ENCODE measurements at places on chromosomes 12 and 14.

DNA sequence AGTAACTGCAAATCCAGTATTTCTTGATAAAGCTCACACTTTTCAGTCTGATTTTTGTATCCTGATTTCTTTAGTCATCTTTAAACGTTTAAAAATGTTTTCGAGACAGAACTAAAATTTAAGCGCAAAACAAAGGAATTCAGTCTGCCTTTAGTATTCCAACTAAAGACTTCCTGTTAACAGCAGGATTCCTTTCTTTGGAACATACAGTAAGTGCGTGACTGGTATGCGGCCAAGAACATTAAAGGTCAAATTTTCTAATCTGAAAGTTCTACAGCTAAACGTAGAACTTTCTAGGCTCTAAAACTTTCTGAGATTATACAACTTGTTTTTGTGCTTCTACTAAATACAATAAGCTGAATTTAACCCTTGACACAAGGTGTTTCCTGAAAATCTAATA, 9.9 kb downstream of the SAV1 start:
- peak; percentile 42 for DNase-seq

DNA sequence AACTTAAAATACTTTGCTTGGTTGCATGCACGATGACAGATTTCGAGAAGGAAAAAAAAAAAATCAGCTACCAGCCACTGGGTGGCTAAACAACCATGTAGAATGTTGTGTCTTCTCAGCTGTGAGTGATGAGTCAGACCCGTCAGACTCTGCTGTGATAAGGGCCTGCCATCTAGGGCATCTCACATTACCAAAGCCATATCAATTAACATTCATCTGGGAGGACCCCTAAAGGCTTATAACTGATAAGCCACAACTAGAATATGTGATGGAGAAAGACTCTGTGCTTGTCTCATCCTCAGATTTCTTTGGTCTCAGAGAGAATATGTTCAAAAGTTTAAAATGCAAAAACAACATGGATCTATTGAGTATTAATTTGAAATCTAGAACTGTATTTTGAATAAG, 111.5 kb downstream of the PAX9 start:
- peak; percentile 19 for DNase-seq

DNA sequence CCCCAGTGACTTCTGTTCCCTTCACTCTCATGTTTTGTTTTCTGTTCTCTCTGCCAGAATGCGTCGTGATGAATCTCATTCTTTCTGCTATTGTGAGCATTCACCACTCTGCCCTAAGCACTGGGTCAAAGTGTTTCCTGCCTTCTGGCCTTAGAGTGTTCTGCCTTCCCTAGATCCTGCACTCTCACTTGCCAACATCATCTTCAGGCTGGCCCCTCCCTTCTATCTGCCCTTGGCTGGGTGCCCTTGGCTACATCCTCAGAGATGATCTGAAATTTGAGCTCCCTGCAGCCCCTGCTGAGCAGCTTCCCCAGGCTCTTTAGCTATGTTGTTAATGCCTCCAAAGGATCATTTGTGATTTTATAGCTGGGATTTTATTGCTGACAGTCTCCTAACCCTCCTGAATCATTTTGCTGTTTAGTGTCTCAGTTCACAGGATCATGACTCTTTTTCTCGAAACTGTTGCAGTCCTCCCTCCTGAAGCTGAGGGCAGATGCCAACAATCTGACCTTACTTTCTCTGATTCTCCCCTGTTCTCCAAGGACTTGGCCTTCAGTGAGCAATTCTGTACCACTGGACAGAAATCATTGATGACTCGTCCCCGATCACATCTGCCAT, 4.5 kb downstream of the DHRS2 start:
- peak; percentile 81 for DNase-seq

- DNase-seq = no peak
These were observed 66.5 kb downstream of the SLC25A47 start for GRCh38 chr14:100389497-100390104.

DNA sequence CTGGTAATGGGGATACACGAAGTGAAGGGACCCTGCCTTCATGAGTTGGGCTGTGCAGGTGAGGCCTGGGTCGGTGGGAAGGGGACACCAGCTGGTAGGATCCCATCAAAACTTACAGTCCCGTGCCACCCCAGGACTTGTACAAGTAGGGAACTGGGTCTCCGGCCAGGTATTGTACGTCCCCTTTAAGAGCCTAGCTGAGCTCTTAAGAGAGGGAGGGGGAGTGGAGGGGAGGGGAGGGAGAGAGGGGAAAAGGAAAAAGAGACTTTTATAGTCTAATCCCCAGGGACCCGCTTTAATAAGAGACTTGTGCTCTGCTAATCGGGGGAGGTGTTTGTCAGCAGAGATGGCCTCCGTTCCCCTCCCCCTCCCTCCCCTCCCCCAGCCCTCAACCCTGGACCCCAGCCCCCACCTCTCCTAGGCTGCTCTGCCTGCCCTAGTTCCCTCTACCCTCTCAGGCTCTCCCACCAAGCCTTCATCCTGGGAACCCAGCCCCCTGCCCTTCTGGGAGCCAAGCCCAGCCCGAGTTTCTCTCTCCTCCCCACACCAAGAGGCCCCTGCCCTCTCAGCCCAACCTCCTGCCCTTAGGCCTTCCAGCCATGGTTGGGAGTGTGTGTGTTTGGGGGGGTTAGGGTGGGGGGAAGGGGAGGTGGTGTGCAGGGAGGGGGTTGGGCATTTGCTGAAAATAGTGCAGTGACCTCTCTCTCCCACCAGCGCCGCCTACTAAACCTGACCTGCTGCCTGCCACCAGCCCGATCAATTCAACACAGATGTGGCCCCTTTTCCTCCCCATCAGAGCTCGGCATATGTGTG, 2.6 kb downstream of the GDF11 start:
- peak; percentile 61 for DNase-seq

- DNase-seq = no peak
These were observed 531.4 kb downstream of the FUT8 start for GRCh38 chr14:65943916-65944410.

GRCh38 chr14:103638594-103638993, 9.6 kb downstream of the KLC1 start:
- DNase-seq = no peak

DNA sequence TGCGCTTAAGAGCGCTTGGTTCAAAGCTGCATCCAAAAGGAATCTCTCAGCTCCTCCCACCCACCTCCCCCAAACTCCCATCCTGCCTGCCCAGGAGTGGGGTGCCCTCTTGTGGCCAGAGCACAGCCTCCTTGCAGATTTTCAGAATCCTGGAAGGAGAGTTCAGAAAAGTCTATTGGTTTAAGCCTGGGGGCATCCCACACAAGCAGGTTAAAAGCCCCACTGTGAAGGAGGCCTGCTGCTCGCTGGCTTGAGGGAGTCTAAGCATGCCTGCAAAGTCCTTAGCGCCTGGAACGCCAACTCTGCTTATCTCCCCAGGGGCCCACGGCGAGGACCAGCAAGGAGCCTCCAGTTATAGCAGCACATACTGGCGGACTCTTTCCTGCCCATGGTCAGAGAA, 297.1 kb downstream of the KSR2 start:
- peak; percentile 67 for DNase-seq

- DNase-seq = no peak
These were observed 349 bp downstream of the CDC42BPB start for GRCh38 chr14:103057028-103057371.

DNA sequence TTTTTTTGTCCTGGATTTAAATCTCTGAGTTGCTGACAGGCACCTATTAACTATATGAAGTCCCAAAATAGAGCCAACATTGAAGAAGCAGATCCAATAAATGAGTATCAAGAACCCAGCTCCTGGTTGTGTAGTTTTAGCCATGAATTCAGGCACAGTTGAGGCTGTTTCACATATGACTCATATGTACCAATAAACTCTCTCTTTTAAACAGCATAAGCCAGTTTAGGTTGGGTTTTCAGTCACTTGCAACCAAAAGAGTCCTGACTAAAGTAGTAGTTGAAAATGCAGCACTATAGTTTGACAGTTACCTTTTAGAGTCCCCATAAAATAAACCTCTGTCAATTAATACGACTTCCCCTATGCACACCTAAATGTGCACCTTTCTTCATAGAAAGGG, 389.9 kb downstream of the RPS29 start:
- DNase-seq = no peak

DNA sequence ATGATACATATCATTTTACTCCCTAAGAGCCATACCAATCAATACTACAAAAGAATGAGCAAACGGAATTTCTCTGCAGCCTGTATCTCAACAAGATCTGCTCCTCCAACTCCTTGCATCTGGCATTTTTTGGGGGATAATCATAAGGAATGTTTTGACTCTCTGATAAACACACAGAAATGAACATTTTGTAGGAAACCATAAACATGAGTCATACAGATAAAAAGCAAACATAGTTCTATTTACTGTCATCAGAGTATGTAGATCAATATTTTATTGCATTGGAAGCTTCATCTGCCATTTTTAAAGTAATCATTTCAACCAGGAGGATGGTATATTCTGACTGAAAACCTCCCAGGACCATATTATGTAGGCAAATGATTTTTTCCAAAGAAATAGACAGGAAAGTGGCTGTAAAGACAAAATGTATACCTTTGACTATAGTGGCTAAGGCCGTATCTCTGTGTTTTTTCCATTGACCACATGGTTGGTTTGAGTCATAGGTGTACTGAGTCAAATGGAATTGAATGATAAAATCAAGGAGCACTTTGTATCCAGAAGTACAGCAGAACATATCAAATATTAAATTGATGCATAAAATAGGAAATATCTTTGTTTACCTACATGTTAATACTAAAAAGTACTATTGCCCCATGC, 32.4 kb upstream of the CD69 start:
- peak; percentile 52 for DNase-seq

- DNase-seq = no peak
These were observed 17.1 kb downstream of the SLC11A2 start for GRCh38 chr12:51009056-51009440.

DNA sequence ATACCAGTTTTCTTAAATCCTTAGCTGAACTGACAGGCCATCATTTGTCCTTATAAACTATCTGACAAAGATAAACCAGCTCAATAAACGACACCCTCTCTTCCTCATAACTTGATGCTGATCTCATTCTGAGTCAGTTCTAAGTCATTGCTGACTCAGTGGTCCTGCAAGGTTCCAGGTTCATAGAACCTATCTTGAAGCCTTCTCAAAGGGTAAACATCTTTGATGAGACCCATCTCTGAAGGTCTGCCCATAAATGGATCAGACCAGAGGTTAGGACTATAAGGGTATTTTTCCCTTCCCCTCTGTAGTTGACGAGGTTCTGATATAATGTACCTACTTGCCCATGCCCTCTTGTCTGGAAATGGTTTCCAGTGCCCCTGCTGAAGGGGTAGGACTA, 11.9 kb downstream of the NAA25 start:
- peak; percentile 62 for DNase-seq

- no peak for DNase-seq
These were observed 303.6 kb upstream of the GARIN6 start for GRCh38 chr12:99343960-99344359.

- peak; percentile 3 for DNase-seq
These were observed 32.7 kb downstream of the MED6 start for GRCh38 chr14:70567791-70568190.

GRCh38 chr14:49033131-49033530, 553.0 kb downstream of the RPS29 start:
- DNase-seq = no peak

DNA sequence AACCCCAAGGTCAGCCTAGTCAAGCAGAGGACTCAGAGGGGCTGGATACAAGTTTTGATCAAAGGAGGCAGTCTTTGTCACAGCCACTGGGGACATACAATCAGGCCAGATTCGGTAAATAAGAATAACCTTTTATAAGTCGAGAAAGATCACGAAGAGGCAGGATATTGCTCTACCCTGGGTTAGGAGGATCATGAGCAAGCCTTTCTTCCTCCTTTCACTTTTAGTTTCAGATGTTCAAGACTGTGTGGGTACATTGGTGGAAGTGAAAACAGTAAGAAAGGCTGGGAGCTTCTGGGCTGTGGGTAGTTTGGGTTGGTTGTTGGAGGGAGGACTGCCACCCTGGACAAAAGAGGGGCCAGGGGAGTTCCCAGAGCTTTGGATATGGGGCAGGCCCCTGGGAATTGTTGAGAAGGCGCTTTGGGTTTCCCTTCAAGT, 127.7 kb downstream of the SNAPC1 start:
- no peak for DNase-seq

GRCh38 chr14:29749327-29749726, 178.3 kb downstream of the PRKD1 start:
- DNase-seq = peak; percentile 48

DNA sequence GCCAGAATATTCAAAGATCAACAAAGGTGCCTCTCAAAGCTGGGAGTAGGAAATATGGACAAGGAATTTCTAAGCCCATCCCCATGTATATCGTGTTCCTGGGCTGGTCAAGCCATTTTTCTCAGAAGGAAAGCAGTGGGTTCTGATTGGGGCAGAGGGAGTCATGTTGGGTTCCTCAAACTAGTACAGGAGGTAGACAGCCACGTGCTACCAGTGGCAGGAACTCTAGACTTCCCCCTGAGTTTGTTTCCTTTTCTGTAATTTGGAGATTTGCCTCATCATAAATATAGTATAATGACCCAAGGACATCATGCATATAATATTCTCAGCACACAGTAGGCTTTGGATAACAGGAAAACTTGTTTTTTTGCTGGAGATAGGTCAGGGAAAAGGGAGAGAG, 16.4 kb upstream of the PLEKHH1 start:
- DNase-seq = no peak

- DNase-seq = no peak
These were observed 210.8 kb upstream of the BTG1 start for GRCh38 chr12:92356425-92356824.

- DNase-seq = no peak
These were observed 606 bp downstream of the CINP start for GRCh38 chr14:102362084-102362483.

DNA sequence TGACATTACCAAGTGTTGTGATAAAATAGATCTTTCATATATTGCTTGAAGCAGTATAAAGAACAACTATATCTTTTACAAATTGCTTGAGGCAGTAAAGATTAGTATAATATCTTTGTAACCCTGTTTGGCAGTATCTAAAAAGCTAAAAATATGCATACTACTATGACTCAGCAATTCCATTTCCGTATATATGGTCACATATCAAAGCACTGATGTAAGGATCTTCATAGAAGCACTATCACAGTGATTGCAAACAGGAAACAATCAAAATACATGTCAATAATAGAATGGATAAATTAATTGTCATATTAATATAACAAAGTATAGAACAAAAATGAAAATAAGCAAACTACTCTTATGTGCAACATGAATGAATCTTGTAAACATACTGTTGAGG, 158.4 kb upstream of the IGF1 start:
- DNase-seq = peak; percentile 60

- DNase-seq = peak; percentile 75
These were observed 32.7 kb downstream of the DAD1 start for GRCh38 chr14:22556021-22556989.

GRCh38 chr14:62592877-62593276, 452.4 kb downstream of the KCNH5 start:
- DNase-seq = no peak

Measured in fibroblast of skin of abdomen (primary cell).